Activated T-helper 17 cell treated with anti-CD3 and anti-CD28 coated beads, Interleukin-2, amount 50 U/mL, for 72 hours (primary cell): ENCODE measurements at places on chromosomes 16 and 17. TPM values are rescaled to one million over a fixed set of nuclear protein-coding genes. Genes with fewer than 3 reads are reported as not detected.
A peak's percentile ranks its signal among the peaks of the same experiment; 100 is the strongest.

DNA sequence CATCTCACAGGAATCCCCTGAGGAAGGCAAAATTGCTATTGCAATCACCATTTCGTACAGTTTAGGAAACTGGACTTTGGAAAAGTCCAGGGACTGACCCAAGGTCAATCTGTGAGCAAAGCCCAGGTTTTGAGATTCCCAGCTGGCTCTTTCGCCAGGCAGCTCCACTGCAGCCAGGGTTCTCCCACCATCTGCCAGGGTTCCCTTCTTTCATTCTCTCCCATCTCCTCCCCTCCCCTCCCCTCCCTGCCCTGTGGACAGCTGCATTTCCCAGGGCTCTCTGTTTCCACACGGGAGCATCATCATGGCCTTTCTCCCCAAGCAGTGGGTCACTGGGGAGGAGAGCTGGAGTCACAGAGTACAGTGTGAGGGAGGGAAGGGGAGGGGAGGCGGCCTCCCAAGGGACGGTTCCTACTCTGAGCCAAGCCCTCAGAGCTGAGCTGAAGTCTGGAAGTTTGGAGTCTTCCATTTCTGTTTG lies 11.9 kb upstream of the GSDMA start:
- ATAC-seq = no peak

DNA sequence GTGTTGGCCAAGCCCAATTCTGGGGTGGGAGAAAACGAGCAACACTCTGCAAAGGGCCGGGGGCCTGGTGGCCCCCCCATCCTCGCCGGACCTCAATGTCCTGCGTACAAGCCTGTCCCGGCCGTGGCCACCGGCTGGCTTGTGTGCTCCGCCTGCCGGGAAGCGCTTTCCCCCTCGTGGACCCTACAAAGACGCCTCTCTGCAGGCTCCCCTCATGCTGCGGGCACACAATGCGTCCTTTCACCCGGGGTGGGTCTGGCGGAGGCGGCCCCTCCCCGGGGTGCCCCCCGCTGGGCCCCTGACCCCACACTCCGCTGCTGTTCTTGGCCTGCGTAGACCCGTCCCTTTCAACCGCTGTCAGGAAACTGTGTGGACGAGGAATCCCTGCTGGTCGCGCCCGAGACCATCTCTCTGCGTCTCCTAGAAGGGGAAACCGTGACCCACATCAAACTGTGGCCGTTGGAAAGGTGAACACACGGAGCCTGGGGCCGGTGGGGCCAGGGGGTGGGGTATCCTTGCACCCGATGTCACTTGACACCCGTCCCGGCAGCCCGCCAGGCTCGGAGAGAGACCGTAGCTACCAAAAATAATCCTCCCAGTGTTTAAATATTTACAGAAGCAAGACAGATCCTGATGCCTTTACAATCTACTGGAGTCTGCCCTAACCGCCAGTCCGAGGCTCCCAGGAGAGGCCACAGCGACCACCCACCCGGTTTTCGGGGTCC lies 43.6 kb downstream of the TBC1D16 start:
- ATAC-seq = peak; percentile 16

DNA sequence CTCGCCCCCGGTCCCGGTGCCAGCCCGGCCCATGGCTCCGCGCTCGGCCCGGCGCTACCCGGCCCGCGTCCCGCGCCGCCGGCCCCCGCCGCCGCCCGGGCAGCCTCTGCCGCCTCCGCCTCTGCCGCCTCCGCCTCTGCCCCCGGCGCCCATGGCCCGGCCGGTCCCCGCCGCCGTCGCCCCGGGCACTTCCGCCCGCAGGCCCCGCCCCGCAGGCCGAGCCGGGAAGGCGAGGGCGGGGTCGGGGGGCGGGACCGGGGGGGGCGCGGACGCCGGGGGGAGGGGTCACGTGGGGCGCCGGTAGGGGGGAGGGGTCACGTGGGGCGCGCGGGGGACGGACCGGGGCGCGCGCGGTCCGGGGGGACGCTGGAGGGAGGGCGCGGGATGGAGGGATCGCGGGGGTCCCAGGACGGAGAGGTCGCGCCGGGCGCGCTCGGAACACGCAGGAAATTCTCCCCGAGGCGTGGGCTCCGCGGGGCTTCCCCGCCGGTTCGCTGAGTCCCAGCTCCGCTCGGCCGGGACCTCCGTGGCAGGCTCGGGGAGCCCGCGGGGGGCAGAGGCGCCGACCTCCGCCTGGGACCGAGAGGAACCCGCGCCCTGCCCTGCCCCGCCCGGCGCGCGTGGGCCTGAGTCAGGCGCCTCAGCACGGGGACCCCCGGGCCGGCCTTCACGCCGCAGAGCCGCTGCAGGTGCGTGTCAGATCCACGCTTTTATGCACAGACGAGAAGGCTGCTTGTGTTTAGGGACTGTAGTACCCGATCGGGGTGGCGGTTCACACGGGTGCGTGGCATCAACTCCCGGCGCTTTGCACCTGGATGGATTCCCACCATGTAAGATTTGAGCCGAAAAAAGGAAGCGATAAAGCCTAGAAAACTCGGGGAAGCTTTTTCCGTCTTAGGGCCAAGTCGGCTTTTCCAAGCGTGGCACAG lies at the start of gene PGAP6:
Gene PGAP6 (minus strand): TSS at position 190 of the 929 bp plus-strand sequence. CDS start 157 bp downstream, at position 33.
- peak; percentile 68 for ATAC-seq

DNA sequence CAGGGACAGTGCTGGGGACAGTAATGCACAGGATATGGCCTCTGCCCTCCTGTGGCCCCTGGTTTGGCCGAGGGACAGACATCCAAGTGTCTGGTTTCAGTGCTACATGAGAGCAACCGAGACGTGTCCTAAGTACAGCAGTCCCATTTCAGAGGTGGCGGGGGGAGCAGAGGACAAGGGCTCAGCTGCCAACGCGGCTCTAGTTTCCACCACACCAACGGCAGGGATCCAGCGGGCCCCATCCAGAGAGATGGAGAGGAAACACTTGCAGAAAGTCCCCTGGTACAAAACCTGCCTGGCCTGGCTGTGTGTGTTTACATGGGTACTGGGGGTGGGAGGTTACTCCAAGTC lies 125.8 kb upstream of the SMURF2 start:
- ATAC-seq = no peak

CCL3 gene
- total RNA-seq = 75.4 TPM

GRCh38 chr16:59748531-59748930 lies 1014.4 kb upstream of the GOT2 start:
- no peak for ATAC-seq

NSF gene
- 45.1 TPM for total RNA-seq

DNA sequence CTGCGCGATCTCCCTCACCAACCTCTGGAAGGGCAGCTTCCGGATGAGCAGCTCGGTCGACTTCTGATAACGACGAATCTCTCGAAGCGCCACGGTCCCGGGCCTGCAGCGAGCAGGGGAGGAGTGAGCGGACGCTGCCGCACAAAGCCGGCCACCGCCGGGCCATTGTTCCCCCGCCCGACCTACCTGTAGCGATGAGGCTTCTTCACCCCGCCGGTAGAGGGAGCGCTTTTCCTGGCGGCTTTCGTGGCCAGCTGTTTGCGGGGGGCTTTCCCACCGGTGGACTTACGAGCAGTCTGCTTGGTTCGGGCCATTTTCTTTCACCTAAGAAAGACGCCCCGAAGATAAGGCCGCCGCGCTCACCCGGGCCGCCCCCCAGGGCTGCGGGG lies 5.8 kb upstream of the UNK start:
- peak; percentile 0 for ATAC-seq

DNA sequence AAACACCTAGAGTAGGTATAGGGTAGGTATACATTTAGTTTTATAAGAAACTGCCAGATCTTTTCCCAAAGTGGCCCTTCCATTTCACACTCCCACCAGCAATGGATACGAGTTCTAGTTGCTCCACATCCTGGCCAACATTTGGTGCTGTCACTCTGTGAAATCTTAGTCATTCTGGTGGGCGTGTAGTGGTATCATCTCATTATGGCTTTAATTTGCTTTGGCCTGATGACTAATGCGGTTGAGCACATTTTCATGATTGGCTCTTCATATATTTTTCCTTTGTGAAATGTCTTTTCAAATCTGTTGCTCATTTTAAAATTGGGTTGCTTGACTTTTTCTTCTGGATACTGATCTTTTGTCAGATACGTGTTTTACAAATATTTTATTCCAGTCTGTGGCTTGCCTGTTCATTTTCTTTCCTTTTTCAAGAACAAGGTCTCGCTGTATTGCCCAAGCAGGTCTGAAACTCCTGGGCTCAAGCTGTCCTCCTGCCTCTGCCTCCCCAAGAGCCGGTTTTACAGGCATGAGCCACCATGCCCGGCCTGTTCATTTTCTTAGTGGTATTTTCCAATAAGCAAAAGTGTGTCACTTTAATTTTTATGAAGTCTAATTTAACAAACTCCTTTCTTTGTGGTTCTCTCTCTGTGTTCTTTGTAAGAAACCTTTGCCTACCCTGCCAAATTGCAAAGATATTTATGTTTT lies 192.4 kb downstream of the SEC14L1 start:
- ATAC-seq = peak; percentile 83

DNA sequence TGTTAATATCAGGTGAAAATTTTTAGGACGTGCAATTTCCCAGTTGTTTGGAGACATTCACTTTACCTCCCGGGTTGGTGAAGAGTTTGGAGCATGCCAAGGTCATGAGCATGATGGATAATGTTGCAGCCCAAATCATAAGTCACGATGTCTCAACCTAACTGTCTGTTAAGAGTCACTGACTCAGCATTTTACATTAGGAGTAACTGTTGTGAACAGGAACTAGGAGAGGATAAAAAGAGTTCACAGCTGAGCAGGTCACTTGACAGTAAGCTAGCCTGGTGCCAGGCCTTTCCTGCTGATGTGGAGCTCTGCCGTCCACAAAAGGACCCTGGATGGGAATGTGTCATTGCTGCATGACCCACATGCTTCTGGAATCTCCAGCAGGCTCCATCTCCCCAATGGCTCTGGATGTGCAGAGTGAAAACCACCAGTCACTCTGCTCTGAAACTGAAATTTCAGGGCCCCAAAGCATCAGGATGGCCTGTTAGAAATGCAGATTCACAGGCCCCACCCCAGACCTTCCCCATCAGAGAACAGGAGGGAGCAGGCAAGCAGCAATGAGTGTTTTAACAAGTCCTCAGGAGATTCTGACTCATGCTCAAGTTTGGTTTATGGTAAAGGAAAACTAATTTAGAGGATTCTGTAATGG lies 371.6 kb upstream of the MAF start:
- no peak for ATAC-seq

GRCh38 chr16:82655720-82656490 lies 29.1 kb downstream of the CDH13 start:
- ATAC-seq = no peak

DNA sequence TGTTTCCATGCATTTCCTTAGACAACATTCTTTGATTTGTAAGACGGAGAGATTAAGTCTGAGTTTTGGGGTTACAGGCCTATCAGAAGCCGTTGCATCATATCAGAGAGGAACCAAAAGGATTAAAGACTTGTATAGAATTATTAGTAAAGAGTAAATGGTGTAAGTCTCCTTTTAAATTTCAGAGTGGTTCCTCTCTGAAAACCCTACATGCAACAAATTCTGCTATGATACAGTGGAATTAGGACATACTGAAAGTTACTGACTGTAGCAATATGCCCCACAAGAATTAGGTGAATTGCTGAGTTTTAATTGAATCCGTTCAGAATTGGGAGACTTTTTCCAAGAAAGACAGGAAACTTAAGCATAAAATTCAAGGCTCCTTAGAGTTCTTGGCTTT lies 221.6 kb downstream of the FTO start:
- no peak for ATAC-seq

DNA sequence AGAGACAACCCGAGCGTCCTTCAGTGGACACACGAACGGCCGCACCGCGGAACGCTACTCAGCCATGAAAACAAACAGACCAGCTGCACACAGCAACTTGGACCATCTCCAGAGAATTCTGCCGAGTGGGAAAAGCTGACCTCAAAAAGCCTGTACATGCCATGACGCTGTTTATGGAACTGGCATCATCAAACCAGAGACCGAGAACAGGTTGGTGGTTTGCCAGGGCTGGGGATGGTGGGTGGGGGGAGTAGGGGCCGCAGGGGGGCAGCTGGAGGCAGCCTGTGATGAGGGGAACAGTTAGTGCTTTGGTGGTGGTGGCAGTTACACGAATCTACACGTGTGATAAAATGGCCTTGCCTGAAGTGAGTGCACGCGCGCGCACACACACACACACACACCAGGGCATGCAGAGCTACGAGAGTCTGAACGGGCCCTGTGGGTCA lies 169.8 kb downstream of the LAT start:
- ATAC-seq = peak; percentile 5

INCA1 gene
- 0.61 TPM for total RNA-seq

DNA sequence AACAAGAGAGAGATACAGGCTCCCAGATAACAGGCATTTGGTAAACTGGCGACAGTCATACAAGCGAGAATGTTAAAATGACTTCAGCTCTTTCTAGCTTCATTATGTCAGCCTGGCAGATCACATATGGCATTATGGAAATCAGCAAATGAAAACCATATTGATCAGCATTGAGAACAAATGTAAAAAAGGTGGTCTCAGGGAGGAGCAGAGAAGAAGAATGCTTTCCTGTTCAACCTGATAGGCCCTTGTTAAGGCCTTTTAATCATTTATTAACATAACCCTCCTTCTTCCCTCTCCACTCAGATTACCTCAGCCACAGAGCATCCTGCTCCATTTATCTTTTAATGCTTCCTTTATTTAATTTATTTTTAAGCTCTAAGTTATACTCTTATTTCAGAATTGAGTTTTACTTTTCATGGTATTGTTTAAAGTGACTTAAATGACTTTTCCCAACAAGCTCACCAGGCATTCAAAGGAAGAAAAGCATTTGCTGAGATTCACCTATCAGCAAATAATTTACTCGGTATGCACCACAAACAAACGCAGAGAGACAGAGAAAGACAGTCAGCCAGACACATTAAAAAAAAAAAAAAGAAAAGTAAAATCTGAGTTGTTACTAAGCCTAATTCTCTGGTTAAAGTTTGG lies 243.9 kb upstream of the TBX2 start:
- ATAC-seq = no peak

CHST6 gene
- not detected for total RNA-seq

DNA sequence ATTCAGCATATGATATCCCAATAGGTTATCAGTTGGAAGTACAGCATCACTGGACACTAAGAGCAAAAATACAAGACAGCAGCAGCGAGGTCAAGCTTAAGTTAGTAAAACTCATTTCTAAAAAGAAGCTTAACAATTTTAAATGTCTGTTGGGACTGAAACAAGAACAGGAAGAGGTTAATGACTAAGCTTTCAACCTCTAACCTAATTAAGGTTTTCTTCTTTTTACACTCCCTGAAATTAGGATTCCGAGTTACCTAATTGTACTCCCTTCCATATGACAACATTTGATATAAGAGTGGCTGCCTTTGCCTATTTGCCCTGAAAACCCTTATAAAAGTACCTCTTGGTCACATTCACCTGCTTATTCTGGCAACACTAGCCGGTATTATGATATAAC lies 34.3 kb downstream of the CPSF4L start:
- peak; percentile 55 for ATAC-seq

DNA sequence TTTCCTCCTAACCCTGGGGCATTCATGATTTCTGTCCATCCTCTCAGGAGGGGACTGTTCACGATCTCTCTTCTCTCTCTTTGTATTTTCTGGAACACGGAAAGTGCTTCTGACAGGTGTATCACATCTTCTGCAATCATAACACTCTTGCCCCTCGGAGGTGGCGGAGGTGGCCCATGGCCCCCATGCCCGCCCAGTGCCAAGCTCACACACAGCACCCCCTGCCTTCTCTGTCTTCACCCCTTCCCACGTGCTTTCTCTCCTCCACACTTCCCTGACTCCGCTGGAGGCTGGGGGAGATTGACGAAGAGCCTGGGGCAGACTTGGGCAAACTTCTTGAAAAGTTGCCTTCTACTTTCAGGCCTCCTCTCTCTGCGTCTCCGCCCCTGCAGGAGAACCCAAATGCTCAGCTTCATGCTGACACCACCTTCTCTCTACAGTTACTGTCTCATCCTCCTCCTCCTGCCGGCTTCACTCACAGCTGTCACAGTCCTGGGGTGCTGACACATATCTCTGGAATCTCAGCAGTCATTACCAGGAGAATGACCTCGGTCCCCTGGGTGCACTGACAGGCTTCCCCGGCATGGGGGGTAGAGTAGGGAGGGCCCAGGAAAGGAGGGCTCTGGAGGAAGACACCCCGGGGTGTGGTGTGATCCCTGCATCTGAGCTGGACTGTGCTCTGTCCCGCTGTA lies 127.1 kb downstream of the ENGASE start:
- ATAC-seq = no peak
